ENCODE measurements at places on chromosomes 5 and 9.

DNA sequence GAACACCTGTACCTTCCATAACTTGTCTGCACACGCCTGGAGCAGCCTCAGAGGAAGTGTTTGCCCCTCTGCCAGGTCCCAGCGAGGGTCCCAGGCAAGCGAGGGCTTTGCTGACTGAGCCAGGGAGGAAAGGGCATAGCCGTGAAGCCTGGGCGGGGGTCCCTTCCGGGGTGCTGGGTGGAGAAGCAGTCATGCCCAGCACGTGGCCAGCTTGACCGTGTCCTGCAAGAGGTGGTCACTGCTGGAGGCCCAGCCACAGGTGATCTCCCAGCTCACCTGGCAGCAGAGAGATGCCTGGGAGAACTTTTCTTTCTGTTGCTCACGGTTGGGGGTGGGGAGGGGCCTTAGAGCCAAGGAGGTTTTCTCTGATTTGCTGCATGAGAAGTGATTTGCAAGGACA, 195.3 kb downstream of the CACNA1B start:
- DNase-seq, result no peak

DNA sequence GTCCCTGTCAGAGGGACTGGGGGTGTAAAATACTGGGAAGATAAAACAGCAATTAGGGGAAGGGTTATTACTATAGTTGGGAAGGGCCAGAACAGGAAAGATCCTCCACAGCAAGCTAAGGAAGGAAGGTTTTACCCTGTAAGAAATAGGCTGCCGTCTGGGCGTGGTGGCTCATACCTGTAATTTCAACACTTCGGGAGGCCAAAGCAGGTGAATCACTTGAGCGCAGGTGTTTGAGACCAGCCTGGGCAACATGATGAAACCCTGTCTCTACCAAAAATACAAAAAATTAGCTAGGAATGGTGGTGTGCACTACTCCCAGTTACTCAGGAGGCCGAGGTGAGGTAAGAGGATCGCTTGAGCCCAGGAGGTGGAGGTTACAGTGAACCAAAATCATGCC, 165.1 kb upstream of the TLX3 start:
- no peak for DNase-seq

DNA sequence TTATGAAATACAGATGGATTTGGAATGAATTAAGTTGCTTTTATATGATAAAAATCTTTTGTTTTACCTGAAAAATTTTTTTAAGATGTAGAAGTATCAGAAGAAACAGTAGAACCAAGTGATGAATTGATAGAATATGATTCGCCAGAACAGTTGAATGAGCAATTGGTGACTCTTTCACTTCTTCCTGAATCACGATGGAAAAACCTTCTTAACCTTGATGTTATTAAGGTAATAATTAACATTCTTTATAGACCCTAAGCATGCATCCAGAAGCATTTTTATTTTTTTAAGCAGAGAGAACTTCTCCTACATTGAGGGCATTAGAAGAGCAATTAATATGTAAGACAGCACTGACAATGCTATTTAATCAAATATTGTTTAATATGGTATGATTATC, 28.8 kb downstream of the WDR36 start:
- no peak for DNase-seq

DNA sequence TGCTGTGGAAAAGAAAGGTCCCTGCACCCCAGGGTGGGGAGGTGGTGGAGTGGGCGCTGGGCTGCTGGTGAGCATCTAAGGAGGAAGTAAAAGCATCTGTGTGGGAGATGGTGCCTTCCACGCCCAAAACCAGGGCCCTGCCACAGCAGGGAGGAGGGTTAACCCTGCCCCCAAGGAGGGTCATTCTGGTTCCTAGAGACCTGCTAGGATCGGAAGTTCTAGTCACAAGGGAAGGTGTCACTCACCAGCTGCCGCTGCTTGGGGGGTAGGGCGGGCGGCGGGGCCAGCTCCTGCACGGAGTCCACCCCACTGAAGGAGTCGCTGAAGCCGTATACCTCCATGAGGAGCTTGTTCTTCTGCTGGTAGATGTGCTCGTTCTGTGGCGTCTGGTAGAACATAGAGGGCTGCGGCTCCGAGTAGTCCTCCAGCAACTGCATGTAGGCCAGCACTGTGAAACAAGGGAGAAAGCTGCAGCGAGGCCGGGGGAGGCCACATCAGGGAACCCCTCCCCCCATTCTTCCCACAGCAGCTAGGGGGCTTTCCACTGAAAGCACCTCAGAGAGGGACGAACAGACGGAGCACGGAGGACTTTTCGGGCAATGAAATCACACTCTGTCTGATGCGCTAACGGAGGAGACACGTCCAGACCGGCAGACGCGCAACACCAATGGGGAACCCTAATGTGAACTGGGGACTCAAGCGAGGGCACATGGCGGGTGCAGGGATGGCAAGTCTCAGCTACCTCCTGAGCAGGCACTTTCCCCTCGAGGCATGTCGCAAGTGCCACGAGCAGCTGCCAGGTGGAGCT, 76.4 kb downstream of the PRRT1B start:
- DNase-seq, result no peak

- no peak for DNase-seq
Observed at GRCh38 chr5:55411876-55412275, 104.1 kb downstream of the MTREX start.

DNA sequence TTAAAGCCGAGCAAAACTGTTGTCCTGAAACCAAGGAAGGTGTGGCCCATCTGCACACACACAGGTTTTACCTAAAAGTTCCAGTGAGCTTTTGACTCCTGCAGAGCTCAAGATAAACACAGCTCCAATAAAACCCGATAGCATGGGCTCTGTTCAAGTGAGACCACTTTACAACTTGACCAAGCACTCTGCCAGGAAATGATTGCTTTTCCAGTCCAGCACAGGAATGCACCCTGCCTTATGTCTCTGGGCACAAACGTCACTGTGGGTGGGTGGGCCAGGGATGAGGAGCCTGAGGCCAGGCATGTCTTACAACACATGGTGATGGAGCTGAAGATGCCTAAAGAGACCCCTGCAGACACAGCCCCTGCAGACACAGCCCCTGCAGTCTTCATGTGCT, 115.3 kb downstream of the ROR2 start:
- DNase-seq, result no peak

DNA sequence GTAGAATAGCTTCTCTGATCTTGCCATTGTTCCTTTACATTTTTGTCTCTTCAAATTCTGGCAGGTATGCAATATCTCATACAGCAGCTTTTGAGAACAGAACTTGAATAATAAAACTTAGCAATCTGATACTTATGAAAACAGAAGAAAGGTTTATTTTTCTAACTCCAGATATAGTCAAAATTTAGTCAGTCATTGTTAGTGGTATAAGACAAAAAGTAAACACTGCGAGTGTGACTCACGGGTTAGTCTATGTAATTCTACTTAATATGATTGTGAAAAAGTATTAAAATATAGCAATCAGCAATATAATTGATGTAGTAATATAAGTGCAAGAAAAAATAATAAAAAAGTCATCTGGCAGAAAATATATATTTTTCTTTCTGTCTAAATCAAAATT, 910.4 kb downstream of the DNAH5 start:
- no peak for DNase-seq

DNA sequence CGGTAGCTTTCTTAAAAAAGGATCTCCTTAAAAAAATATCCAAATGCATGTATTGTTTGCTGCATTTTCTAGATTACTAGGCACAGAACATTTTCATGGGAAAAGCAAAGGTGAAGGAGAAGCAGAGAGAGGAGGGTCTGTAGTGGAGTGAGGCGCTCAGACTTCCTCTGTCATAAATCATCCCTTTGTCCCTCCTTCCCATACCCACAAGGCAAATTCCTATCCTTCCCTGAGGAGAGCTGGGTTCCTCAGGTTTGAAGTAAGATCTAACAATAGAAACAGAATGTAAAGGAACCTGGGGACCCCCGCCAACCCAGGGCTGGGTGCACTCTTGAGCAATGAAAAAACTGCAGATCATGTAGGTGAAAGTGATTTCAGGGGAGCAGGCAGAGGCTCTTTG, 149.2 kb upstream of the ANKH start:
- DNase-seq, result no peak

GRCh38 chr5:54719384-54720283, 202.1 kb downstream of the SNX18 start:
- DNase-seq, result no peak

Measured in HFF-Myc (cell line).